Cerebellum (tissue), 4 donors: ENCODE measurements at places on chromosomes 4 and X. TPM values are rescaled to one million over a fixed set of nuclear protein-coding genes. Genes with fewer than 3 reads are reported as not detected.

The SAGE1 gene
- total RNA-seq: not detected

The SRPX2 gene
- total RNA-seq: 1.4 TPM

The SERPINA7 gene
- total RNA-seq: not detected

The SPANXA1 gene
- not detected for total RNA-seq

The NAP1L2 gene
- total RNA-seq: 26.5 TPM

The PRKG2 gene
- total RNA-seq: 2.3 TPM

The PPP4R3C gene
- not detected for total RNA-seq

The FMR1NB gene
- total RNA-seq: not detected

The PKD2 gene
- total RNA-seq: 46.5 TPM

The SASH3 gene
- 1.8 TPM for total RNA-seq

The MTTP gene
- 2.4 TPM for total RNA-seq

The FBXW7 gene
- 107 TPM for total RNA-seq

The IL15 gene
- total RNA-seq: 1.1 TPM

The SRPK3 gene
- 0.18 TPM for total RNA-seq

The CDKN2AIP gene
- 18.4 TPM for total RNA-seq

The NLRP2B gene
- 0.18 TPM for total RNA-seq

The CHRDL1 gene
- 24.4 TPM for total RNA-seq

The KLHL34 gene
- total RNA-seq: 0.09 TPM

The LUZP4 gene
- total RNA-seq: not detected

The RRH gene
- total RNA-seq: 0.64 TPM

The DNAAF6 gene
- 0.18 TPM for total RNA-seq
